ENCODE measurements at places on chromosomes 3 and 15. TPM values are rescaled to one million over a fixed set of nuclear protein-coding genes. Genes with fewer than 3 reads are reported as not detected.

GOLGA8G gene
- 0.12 TPM for polyA plus RNA-seq

DNA sequence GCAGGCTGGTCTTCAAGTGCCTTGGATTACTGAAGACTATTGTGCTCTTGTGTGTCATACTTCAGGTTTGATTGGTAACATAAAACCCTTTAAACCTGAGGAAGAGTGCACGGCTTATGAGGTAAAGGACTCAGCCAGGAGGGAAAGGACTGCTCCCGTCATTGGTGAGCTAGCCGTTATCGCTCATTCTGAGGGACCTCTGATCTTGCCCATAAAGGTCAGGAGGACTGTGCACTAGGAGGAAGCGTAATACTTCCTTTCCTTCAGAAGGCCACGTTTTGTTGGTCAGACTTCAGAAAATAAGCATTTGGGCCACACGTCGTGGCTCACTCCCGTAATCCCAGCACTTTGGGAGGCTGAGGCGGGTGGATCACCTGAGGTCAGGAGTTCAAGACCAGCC, 37.7 kb downstream of the PXK start:
- DNase-seq: no peak

- no peak for DNase-seq
Observed at GRCh38 chr15:101043011-101043410, 123.9 kb downstream of the LRRK1 start.

RHO gene
- polyA plus RNA-seq: not detected

GRCh38 chr3:183782576-183783276, 42.7 kb downstream of the MAP6D1 start:
- DNase-seq: no peak

RPSA gene
- polyA plus RNA-seq: 1,518 TPM

GRIP2 gene
- 1.5 TPM for polyA plus RNA-seq

- DNase-seq: no peak
Observed at GRCh38 chr3:194508491-194509453, 22.0 kb upstream of the ATP13A3 start.

Data from left renal pelvis (tissue), 4 donors.